Right forelimb (tissue), 1 donor: ENCODE measurements at places on chromosomes 4 and X.
A peak's percentile ranks its signal among the peaks of the same experiment; 100 is the strongest.

GRCh38 chr4:53113431-53114225 is 251.5 kb downstream of the RASL11B start:
- DNase-seq: no peak

DNA sequence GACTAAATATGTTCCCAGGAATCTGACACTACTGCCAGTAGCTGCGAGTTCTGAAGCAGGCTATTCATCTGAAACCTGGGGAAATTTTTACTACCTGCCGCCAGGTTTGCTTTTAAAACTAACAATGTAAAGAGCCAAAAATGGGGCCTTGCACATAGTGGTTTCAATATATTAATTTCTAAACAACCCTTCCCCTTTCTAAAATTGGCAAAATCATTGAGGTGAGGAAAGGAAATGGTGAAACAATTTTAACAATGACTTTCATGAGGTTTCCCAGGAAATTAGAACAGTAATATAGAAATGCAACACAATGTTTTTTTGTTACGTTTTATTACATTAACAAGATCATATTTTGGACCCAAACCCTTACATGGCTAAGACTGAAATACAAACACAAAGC is 21.3 kb downstream of the FANCB start:
- DNase-seq: no peak

DNA sequence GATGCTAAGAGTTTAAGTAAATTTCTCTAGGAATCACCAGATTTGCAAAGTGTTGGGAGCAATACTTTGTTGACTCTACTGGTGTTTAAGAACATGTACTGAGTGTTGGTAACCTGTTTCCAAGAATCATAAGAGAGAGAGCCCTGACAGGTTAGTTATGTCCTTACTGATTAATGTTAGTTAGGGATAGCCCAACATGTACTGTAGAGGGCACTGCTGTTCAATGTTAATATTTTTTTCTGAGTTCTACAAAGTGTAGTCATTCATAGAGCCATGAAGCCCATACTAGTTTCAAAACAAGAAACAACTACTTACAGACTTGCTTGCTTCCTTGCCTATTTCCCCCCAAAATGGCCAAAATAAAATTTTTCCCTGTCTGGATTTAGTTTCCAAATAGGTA is 11.9 kb downstream of the TMPRSS11D start:
- no peak for DNase-seq

DNA sequence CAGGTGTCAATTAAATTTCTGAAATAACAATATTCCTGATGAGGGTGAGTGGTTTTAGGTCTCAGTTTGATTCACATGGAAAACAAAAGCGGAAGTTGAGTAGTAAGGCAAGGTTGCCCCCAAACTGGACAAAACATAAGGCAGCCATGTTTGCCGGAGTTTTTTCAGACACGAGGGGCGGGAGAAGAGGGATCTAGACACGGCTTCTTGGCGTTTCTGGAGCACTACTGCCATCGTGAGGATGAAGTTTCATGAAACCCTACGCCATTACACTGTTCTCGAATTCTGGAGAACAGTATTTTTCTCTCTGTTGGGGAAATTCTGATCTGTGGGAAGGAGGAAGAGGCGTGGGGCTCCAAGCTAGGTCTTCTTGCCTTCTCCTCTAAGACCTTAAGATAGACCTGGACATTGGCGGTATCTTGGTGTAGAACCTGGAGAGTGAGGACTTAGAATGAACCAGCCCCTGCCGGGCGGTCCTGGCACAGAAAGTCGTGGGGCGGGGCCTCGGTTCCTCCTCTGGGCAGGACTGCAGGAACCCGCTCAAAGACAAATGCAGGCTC is 160.3 kb downstream of the OR13H1 start:
- no peak for DNase-seq

- no peak for DNase-seq
These were observed 45.9 kb upstream of the DACH2 start for GRCh38 chrX:86102341-86102740.

- DNase-seq: no peak
These were observed 270.3 kb upstream of the HS3ST1 start for GRCh38 chr4:11698846-11699590.

DNA sequence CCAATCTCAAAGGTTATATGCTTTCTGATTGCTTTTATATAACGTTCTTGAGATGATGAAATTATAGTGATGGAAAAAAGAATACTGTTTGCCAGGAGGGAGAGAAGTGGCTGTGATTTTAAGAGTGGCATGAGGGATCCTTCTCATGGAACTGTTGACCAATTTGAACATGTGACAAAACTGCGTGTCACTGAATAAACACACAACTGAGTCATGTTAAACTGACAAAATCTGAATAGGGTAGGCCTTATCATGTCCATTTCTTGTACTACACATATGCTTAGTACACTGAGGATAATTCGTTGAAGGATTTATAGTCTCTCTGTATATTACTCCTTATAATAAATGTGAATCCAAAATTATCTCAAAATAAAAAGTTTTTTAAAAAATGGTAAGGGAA is 22.2 kb upstream of the HSPA4L start:
- no peak for DNase-seq

DNA sequence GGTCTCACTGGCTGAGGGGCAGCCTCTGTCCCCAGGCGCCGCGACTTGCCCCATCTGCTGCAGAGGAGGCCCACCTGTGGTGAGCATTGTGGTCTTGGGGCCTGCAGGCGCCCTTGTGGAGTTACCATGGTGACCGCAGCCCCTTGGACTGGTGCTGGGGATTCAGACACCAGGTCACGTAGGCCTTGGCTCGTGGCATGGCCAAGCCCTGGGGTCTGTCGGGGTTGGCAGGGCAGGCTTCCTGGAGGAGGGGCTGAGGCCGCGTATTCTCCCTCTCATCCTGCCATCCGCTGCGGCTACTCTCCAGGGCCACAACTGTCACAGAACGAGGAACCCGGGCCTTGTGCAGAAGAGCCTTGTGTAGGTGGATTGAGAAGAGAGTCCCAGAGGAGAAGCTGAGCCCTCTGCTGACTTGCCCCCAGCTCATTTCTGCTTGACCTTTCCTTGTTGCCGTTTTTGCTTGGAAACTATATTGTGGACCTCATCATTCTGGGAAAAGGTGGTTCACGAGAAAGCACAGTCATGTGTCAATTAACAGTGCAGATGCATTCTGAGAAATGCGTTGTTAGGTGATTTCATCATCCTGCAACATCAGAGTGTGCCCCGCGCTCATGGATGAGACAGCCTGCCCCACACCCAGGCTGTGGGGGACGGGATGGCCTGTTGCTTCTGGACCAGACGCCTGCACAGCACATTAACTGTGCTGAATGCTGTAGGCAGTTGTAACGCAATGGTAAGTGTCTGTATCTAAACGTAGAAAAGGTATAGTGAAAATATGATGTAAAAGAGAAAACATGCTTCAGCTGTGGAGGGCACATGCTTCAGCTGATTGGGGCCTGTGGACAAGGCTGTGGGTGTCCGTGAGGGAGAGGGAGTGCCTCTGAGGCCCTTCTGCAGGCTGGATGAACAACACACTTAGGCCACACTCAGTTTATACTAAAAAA is 38.5 kb downstream of the TRMT44 start:
- DNase-seq: no peak

GRCh38 chrX:152170621-152171020 is 32.2 kb upstream of the MAGEA10 start:
- DNase-seq: no peak

DNA sequence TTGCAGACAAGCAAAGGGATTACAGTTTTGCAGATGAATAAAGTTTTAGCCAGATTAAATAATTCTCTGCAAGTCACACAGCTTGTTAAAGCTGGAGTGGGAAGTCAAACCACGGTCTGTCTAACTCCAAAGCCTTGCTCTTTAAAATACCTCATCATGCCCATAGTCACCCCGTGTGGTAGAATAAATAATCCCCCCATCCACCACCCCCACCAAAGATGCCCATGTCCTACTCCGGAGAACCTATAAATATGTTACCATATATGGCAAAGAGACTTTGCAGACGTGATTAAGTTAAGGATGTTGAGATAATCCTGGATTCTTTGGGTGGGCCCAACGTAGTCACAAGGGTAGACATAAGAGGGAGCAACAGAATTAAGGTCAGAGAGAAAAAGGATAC is 118.7 kb downstream of the BEND2 start:
- no peak for DNase-seq

DNA sequence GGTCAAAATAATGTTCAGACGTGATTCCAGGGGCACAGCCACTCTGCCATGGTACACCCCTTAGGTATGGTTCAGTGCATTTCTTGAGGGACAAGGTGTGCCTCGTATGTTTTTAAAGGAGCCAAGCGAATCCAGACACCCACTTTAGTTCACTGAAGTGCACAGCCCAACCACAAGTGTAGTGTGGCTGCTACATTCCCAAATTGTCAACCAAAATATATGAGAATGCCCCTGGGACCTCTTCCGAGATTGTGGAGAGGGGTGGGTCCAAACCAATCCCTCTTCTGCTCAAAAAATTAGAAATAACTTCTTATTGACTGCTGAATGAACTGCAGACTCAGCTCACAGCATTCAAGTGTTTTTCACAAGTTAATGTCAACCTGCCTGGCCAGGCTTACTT is 7.4 kb upstream of the BRS3 start:
- DNase-seq: no peak

DNA sequence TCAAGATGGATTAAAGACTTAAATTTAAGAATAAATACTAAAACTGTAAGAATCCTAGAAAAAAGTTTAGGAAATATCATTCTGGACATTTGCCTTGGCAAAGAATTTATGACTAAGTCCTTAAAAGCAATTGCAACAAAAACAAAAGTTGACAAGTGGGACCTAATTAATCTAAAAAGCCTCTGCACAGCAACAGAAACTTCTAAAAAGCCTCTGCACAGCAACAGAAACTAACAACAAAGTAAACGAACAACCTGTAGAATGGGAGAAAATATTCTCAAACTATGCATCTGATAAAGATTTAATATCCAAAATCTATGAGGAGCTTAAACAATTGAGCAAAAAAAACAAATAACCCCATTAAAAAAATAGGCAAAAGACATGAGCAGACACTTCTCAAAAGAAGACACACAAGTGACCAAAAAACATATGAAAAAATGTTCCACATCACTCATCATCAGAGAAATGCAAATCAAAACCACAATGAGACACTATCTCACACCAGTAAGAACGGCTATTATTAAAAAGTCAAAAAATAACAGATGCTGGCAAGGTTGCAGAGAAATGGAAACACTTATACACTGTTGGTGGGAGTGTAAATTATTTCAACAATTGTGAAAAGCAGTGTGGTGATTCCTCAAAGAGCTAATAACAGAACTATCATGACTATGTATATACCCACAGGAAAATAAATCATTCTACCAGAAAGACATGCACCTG is 5.5 kb upstream of the OPRPN start:
- no peak for DNase-seq

DNA sequence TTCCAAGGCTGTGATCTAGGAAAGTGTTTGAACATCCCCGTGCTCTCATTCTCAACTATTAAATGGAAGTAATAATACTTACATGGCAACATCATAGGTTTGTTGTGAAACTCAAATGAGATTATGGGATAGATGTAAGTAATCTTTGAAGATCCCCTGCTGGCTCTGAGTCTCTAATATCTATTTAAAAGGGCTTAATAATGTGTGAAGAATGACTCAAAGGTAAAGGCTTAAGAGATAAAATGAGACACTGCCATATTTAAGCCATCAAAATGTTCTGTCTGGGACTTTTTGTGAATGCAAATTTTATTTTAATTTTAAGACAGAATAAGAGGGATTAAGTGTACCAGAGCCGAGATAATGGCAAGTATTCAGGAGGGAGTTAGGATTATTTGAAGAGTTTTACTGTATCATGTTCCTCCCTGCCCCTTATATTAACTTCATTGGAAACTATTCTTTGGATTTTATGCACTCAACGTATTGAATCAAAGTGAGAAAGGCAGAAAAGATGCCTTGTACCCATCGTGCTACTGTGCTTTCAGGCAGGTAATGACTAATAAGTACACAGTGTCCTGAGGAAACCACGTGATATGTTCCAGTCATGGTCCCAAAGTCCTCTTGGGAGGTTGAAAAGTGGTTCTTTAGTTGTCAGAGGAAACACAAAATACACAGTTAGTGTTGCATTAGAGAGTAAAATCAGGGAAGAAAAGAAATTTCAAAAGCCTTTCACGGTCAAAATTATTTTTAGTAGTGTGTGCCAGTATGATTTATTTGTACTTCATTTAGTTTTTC is 192.4 kb downstream of the RBM46 start:
- DNase-seq: no peak

DNA sequence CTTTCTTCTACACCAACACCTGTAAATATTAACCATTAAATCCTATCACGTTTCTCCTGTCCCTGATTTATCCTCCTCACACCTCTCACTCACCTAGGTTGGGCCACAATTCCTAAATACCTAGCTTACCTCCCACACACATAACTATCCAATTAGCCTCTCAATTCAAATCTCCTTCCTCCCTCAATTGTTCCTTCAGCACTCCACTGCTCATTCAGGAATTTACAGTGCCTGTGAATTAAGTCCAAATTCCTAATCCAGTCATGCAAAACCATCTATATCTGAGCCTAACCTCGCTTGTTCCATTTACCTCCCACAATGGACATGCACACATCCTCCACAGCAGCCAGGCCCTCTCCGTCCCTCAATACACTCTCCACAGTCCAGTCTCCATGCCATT is 17.5 kb downstream of the ANXA5 start:
- DNase-seq: no peak

GRCh38 chr4:185542626-185543315 is 7.5 kb upstream of the PDLIM3 start:
- DNase-seq: peak; percentile 79

GRCh38 chr4:119477412-119478053 is 151.1 kb downstream of the PDE5A start:
- DNase-seq: no peak

DNA sequence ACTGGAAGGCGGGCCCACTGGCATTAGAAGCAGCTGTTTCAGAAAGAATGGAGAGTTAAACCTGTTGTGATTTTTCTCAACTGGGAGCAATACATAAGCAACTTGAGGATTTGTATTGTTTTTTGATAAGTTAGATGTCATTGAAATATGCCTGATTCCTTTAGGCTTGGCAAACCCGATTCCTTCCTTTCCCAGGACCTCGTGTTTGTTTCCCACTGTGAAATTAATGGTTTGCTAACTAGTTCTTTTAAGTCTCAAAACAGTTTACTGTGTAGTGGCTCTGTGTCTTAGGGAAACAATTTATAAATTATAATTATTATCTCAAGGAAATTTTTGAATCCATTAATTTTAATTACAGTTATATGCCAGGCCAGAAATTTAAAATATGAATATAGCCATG is 218.0 kb downstream of the DCTD start:
- no peak for DNase-seq

DNA sequence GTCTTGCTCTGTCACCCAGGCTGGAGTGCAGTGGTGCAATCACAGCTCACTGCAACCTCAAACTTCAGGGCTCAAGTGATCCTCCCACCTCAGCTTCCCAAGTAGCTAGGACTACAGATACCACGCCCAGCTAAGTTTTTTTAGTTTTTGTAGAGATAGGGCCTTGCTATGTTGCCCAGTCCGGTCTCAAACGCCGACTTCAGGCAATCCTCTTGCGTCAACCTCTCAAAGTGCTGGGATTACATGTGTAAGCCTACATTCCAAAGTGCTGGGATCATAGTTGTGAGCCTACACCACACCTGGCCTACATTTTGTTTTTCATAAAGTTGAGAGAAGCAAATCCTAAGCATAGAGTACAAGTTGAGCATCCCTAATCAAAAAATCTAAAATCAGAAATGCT is 42.2 kb downstream of the SMARCA5 start:
- DNase-seq: no peak
